ENCODE measurements at places on chromosomes 3 and 15. TPM values are rescaled to one million over a fixed set of nuclear protein-coding genes. Genes with fewer than 3 reads are reported as not detected.

NUP210 gene
- 3.7 TPM for total RNA-seq

GCHFR gene
- 1.6 TPM for total RNA-seq

CPLX3 gene
- not detected for total RNA-seq

TUSC7 gene
- not detected for total RNA-seq

ZCWPW2 gene
- 2.1 TPM for total RNA-seq

RBSN gene
- total RNA-seq: 30.3 TPM

GOLGA6L9 gene
- total RNA-seq: 4.2 TPM

GABRA5 gene
- 1.6 TPM for total RNA-seq

STRC gene
- total RNA-seq: under 0.01 TPM

ROPN1 gene
- not detected for total RNA-seq

MAP2K5 gene
- 19.3 TPM for total RNA-seq

XYLB gene
- 7.3 TPM for total RNA-seq

ISLR gene
- 85.6 TPM for total RNA-seq

LRTM1 gene
- total RNA-seq: 106 TPM

GOLGA8S gene
- total RNA-seq: not detected

NRG4 gene
- total RNA-seq: not detected

HYAL2 gene
- 43.8 TPM for total RNA-seq

MRPS25 gene
- 8.4 TPM for total RNA-seq

ST8SIA2 gene
- 7.8 TPM for total RNA-seq

MUC20 gene
- 1.0 TPM for total RNA-seq

C3orf22 gene
- under 0.01 TPM for total RNA-seq

AADACL2 gene
- not detected for total RNA-seq

GABRR3 gene
- not detected for total RNA-seq

LRRC2 gene
- total RNA-seq: 3.7 TPM

TF gene
- 3.1 TPM for total RNA-seq

SI gene
- not detected for total RNA-seq

PCSK6 gene
- 11.5 TPM for total RNA-seq
